Gastroesophageal sphincter (tissue), 4 donors: ENCODE measurements at places on chromosomes 1 and 21. TPM values are rescaled to one million over a fixed set of nuclear protein-coding genes. Genes with fewer than 3 reads are reported as not detected.
A peak's percentile ranks its signal among the peaks of the same experiment; 100 is the strongest.

- no peak for ATAC-seq
These were observed 370.2 kb downstream of the DUSP10 start for GRCh38 chr1:221371705-221372104.

GRCh38 chr1:143666851-143667250, 304.9 kb downstream of the FAM72C start:
- ATAC-seq = no peak

DNA sequence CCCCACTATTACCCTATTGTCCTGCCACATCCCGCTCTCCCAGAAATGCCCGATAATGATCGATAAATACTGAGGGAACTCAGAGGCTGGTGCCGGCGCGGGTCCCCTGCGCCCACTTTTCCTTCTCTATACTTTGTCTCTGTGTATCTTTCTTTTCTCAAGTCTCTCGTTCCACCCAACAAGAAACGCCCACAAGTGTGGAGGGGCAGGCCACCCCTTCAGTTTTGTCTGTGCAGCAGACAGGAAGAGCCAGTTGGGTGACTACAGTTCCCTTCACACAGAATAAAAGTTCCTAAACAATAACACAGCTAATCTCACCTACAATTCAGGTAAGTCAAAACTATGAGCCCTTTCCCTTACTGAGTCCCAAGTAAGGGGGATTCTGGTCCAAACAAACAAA, 423.7 kb downstream of the SMYD3 start:
- ATAC-seq = no peak

- ATAC-seq = no peak
These were observed 160.4 kb upstream of the AJAP1 start for GRCh38 chr1:4494027-4494426.

- no peak for ATAC-seq
These were observed 58.1 kb downstream of the HLCS start for GRCh38 chr21:36908260-36908908.

GRCh38 chr1:85462931-85463649, 1.9 kb downstream of the DDAH1 start:
- ATAC-seq = no peak

DNA sequence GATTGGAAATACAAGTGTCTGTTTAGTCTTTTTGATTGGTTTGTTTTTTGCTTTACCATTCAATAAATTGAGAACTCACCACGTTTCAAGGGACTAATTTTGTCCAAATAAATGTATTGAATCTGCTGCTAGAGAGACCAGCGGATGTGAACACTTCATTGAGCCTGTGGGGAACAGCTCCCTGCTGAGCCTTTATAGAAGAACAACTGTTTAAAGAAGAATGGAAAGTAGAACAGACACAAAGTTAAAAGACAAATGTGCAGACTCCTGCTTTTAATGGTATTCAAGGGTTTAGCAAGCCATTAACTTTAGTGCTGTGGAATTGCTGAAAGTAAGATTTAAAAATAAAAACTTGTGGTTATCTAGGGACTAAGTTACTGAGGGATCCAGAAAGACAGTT, 817.7 kb upstream of the B3GALT2 start:
- ATAC-seq = no peak

DNA sequence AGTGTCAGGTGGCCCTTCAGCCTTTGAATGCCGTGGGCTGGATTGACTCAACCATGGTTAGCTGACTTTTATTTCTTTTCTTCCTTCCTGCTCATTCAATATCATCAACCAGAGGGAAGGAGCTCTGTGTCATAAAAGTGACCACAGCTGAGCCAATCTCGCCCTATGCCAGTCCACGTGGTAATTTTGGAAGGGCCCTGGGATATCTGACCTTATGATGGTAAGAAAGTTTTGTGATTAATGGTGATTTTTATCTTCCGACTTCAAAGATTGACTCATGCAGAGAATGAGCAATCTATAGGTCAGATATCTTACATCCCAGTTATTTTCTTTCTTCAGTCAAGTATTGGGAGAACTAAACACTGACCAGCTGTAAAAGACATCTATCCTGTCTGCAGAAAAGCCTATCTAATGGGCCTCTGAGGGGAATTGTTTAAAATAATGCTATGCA, 170.3 kb downstream of the ZC3H11B start:
- no peak for ATAC-seq

- ATAC-seq = no peak
These were observed 194.6 kb upstream of the SAMSN1 start for GRCh38 chr21:14740692-14741091.

DNA sequence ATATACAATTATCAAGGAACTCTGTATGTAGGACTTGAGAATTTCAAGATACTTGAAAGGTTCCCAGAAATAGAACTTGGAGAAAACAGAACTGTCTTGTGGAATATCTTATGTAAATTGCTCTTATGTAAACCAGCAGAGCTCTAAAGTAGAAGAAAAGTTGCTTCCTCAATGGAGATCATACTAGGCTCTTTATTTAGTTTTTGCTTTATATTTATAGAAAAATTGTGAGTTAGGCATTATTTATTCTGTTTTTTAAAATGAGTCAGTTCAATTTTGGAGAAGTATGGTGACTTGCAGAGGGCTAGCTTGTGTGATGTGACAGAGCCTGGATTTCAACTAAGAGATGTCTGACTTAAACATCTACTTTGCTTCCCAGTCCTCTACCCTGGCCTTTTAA, 40.4 kb downstream of the ATP6V1G3 start:
- no peak for ATAC-seq

GRCh38 chr1:182507685-182508084, 57.7 kb downstream of the RGSL1 start:
- ATAC-seq = no peak

DNA sequence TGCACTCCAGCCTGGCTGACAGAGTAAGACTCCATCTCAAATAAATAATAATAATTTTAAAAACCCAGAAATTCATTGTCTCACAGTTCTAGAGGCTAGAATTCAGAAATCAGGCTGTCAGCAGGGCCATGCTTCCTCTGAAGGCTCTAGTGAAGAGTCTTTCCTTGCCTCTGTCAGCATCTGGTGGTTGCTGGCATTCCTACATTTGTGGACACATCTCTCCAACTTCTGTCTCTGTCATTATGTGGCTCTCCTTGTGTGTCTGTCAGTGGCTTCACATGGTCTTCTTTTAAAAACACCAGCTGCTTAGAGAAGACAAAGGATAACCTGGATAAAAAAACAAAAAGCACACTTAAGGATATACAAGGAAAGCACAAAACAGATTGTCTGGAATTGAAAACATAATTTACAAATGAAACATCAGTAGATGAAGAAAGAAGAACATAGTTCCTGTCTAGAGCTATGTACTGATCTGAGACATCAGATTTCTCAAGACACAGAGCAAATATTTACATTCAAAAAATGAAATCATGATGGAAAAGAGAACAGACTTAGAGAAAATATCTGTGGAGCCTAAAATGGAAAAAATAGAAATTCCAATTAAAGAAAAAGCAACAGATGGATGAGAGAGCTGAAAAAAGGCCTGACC, 32.7 kb upstream of the ASB17 start:
- no peak for ATAC-seq

SEMA4A gene
- total RNA-seq = 2.9 TPM

GRCh38 chr1:214584805-214585766, 17.9 kb upstream of the CENPF start:
- ATAC-seq = peak; percentile 61

CNIH4 gene
- total RNA-seq = 37.0 TPM

DNA sequence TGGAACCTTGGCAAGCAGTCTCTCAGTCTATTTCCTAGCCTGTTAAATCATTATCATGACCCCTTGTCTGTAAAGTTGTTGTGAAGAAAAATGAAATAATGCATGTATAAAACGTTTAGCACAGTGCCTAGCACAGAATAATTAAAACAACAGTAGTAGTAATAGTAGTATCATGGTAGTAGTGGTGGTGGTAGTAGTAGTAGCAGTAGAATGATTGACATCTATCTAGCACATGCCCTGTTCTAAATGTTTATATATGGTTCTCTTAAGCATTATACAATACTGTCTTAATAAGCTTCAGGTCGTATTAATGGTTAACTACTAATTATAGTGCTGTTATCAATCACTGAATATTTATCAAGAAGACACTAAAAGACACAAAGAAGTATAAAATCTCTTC, 46.7 kb downstream of the GPR3 start:
- no peak for ATAC-seq

- ATAC-seq = no peak
These were observed 1269.6 kb upstream of the ADGRL2 start for GRCh38 chr1:80531182-80531581.

DNA sequence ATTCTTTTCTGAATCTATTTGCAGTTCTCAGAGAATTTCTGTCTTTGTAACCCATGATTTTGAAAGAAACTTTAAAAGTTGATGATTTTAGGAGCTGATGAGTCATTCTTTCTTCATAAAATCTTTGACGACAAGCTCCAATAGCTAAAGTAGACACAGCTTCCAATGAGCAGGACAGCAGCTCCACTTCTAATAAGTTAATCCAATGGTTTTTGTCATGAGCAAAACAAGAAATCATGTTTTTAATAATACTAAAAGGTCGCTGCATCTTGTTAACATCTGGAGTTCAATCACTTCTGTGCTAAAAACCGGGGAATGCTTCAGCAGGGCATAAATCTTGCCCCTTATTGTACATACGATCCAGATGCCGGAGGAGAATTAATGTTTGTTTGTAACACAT, 48.9 kb upstream of the GORAB start:
- ATAC-seq = no peak

DNA sequence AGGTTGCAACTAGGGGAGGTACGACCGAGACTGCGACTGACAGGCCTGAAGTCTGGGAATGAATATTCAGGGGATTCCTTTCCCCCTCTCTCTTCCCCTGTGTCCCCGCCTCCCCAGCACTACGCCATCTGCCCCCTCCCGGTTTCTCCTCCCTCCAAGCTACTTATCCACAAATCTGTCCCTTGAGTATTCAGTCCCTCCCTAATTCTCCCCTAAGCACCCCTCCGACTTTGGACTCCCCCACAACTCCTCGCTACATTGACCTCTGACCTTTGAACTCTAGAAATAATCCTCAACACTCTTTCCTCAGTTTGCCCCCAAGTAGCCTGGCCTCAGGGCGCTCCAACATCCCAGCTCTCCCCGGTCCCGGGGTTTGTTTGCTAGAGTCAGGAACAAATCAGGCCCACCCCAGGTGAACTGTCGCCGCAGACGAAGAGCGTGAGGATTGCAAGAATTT, 393 bp downstream of the LYSMD1 start:
- ATAC-seq = peak; percentile 68

GRCh38 chr1:8721679-8722324, 95.6 kb downstream of the RERE start:
- no peak for ATAC-seq

- ATAC-seq = no peak
These were observed 12.5 kb downstream of the SLC66A1 start for GRCh38 chr1:19324665-19324990.

- ATAC-seq = no peak
These were observed 32.0 kb downstream of the C1orf198 start for GRCh38 chr1:230836347-230836746.

SPATA21 gene
- total RNA-seq = 3.6 TPM

- ATAC-seq = no peak
These were observed 105.5 kb downstream of the ZC3H11B start for GRCh38 chr1:219507437-219507836.

DNA sequence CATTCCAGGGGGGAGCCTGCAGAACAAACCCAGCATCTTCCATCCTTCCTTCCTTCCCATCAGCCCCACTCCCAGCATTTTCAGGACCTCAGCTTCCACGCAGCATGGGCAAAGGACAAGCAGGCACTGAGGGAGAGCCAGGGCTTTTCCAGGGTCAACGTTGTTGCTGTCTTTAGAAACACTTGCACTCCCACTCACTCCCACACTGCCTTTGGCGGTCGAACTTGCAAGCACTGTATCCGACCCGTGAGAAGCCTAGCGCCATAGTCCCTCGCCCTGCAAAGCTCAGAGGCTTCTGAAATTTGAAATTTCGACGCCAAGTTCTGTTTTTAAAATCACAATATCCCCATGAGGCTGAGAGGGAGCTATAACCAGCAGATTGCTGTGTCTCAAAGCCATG, 47.4 kb downstream of the KCNAB2 start:
- ATAC-seq = no peak

C1orf94 gene
- not detected for total RNA-seq

DNA sequence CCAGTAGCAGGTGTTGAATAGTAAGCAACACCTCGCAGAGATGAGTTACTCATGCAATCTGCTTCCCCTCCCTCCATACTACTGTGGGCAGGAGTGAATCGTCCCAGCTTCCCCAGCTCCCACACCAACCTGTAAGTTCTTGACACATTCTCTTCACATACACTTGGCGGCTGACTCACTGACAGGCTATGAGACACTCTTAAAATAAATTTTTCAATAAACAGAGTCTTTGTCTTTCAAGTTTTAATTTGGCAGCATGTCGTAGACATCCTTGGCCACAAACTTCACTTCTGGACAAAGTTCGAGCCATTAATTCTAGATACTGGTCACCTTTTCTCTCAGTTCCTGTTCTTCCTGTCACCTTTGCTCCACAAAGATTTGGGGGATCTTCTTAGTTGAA, 290.7 kb downstream of the TM2D1 start:
- ATAC-seq = no peak

GRCh38 chr21:42352441-42353095, 1.8 kb upstream of the TFF2 start:
- ATAC-seq = no peak

DNA sequence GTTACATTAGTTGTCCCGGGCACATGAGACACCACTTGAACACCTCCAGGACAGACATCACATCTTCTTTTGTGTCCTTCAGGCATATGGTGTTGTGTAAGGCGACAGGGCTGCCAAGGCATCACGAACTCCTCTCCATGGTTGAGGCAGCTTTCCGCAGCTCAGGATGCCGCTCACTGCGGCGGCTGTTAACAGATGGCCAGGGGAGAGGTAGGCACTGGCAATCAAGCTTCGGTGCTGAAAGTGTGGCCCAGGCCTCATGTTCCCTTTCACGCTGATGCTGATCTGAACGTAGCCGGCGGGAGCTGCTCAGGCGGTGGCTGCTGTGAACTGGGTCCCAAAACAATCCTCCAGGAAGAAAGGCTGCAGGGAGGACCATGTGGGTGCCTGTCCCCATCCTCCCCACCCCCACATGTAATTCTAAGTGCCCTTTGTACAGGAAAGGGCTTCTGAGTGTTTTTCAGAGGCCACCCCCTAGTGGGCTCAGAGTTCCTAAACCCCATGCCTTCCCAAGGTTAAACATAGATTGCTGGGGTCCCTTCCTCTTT, 287.1 kb upstream of the AJAP1 start:
- no peak for ATAC-seq

- no peak for ATAC-seq
These were observed 114.8 kb downstream of the LRRIQ3 start for GRCh38 chr1:74083128-74083527.
